Non-pigmented ciliary epithelial cell (primary cell): ENCODE measurements at places on chromosomes 2 and 18.

DNA sequence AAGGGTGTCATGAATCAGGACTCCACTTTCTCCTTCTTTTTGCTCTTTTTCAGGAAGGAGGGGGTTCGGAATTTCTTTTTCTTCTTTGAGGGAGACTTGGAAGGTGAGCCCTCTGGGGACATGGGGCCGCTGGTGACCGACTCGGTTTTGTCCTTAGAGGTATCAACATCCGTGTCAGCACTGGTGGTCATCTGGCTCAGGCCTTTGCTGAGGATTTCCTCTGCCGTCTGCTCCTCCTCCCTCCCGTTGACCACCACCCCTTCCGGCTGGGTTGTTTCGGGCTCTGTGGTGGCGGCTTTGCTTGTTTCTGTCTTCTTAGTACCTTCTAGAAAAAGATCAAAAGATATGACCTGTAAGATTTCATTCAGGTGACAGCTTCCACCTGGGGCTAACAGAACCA is 104.6 kb downstream of the ADD2 start:
- no peak for DNase-seq

DNA sequence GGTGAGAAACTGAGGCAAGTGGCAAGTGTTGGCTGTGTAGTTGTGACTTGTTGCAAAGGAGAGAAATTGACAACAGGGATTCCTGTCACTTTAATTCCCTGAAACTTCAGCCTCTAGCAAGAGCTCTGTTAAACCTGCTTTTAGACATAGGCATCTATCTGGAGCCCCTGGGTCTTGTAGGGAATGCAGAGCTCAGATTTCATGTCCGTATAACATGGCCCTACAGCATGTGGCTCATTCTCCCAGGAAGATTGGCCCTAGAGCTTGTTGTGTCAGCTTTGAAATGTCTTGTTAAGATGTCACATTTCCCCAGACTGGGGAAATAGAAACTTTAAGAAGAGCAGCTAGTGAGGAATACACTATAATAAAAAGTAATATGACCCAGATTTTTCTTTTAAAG is 115.8 kb downstream of the POLE4 start:
- DNase-seq: no peak

DNA sequence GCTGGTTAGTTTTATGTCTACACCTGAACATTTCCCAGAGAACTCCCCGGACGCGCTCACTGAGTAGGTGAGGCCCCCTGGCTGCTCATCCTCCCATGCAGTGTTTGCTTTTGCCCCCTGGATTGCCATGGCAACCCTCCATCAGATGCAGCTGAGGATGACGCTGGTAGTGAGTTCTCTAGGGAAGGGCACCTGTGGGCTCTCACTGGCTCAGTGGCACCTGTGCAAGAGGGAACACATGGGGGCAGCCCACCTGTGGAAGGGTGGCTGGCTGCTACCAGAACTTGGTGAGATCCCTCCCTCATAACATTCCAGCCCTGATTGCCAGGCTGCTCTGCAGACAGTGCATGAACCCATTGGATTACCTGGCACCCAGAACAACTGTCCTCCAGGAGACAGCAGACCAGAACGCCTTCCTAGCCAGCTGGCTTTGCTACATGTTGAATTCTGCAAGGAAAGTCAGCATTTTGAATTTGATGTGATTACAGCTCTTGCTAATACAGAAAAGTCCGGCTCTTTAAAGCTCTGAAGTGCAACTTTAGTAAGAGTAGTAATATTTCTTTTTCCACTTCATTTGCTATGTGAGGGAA is 21.7 kb downstream of the COA5 start:
- no peak for DNase-seq

- no peak for DNase-seq
Observed at GRCh38 chr18:79426376-79427300, 30.9 kb downstream of the NFATC1 start.
